ENCODE measurements at places on chromosomes 16 and 17.

DNA sequence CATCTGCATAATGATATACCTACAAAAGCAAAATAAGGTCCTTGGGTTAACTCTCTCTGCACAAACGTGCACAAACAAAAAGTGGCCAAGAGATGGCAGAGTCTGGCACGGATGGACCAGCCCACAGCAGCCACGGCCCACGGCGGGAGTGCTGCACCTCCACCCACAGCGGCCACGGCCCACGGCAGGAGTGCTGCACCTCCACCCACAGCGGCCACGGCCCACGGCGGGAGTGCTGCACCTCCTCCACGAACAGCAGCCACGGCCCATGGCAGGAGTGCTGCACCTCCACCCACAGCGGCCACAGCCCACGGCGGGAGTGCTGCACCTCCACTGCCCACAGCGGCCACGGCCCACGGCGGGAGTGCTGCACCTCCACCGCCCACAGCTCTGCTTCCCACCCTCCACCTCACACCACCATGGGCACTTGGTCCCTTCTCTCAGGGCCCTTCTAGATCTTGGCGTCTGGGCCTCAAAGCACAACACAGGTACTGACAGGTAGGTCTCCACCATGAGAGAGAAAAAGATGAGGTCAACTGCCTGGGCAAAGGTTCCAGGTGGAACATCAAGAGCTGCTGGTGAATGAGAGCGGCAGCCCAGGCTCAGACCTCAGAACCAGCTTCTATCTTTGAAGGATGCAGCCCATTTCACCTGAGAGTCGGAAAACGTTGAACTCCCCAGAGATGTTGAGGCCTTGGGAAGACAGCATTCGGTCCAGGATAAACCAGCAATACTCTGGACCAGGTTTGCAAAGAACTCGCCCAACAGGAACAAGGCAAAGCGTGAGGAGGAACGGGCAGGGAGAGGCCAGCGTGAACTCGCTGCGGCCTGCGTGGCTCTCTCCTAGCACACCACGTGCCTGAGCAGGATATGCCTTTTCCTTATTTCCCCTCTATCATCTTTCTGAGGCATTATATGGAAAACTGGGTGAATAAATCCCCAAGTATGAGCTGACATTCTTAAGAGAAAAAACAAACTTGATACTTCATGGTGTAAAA lies 124.5 kb downstream of the ZNF778 start:
- DNase-seq, result no peak

DNA sequence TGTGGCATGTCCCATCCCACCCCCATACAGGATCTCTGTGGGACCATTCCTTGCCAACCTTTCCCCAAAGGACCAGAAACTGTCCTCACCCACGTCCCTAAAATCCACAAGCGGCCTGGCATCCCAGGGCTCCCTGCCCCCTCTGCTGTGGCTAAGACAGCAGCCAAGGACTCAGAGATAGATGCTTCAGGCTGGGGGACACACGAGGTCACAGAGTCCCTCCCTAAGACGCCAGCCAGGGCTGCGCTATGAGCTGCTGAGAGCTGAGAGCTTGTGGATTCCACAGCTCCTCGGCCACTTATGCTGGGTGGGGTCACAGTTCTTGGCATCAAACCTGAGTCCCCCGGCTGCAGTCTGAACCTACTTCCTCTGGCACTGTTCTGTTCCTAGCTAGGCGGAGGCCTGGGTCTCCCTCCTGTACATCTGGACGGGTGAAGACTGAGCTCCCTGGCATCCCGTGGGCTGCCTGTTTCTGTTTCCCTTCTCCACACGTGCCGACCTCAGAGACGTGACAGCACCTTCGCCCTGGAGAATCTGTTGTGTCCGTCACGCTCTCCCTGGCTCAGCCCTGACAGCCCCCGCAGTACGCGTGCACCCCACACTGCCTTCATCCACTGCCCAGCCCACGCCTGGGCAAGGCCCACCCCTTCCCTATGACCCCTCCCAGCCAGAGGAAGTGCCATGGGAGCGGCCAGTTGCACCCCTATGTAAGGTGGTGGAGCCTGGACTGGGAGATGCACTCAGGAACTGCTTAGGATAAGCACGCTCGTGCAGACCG lies 61.2 kb downstream of the ENGASE start:
- DNase-seq, result no peak

DNA sequence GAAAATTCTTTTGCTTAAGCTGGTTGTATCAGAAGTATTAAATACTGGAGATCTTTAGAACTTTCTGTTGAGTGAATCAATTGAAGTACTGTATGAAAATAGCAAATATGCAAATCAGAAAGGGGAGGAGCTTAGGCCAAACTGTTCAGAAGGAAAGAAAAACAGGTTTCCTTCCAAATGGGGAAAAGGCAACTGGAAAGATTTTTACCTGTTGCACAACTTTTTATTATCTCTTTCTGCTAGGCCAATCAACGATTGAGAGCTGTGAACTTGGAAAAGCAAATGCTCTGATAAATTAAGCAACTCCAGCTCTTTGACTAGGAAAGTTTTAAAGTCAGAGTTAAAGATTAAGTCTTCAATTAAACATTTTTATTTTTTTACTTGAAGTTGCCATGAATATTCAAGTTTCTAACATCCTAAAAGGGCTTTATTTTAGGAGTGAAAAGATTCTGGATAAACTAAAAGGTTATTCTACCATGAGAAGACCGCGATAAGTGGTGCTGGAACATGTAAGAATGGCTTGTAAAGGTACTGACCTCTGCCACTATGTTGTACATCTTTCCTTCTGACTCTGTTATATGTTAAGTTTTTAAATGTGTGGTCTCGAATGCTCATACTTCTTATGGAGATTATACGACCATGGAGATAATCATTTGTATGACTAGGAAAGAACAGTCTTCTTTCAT lies 16.5 kb downstream of the DCUN1D3 start:
- DNase-seq, result no peak

GRCh38 chr17:8126491-8127066 lies 2.7 kb upstream of the HES7 start:
- DNase-seq, result peak; percentile 44

GRCh38 chr16:29926711-29927052 lies 656 bp upstream of the KCTD13 start:
- no peak for DNase-seq

GRCh38 chr17:77708049-77708448 lies 250.5 kb upstream of the TNRC6C start:
- no peak for DNase-seq

DNA sequence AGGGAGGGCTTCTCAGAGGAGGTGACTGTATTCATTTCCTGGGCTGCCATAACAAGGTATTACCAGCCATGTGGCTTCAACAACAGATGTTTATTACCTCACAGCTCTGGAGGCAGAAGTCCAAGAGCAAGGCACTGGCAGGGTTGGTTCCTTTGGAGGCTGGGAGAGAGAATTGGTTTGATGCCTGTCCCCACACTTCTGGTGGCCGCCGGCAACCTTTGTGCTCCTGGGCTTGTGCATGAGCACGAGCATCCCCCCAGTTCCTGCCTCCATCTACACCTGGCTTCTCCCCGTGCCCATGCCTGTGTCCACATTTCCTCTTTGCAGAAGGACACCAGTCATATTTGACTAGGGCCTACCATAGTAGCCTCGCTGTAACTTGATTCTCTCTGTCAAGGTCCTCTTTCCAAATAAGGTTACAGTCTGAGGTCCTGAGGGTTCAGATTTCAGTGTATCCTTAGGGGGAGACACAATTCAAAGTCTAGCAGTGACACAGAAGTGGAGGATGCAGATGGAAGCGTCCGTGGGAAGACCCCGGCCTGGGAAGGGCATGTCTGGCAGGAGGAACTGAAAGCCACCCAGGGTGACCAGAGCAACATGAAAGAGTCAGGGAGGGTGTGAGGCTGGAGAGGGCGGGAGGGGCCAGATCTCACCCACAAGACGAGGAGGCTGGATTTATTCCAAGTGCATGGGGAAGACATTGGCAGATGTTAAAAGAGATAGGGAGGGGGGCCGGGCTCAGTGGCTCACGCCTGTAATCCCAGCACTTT lies 188.2 kb upstream of the HSBP1 start:
- no peak for DNase-seq

DNA sequence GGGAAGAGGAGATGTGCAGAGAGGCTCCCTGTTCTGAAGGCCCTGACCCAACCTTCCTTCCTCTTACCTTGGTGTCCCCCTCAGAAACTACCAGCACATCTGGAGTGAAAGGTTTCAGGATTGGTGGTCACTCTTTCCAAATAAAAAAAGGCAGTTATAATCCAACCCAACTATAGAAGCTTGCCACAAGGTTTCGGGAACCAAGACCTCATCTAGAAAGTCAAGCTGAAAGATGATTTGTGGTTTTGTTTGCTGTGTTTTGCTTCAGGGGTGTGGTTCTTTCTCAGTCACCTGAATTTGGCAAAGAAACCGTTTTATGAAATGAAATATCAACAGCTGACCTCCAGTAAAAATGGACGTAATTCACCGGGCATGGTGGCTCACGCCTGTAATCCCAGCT lies 19.3 kb downstream of the SHMT1 start:
- DNase-seq, result no peak

- no peak for DNase-seq
These were observed 35.1 kb upstream of the IL21R start for GRCh38 chr16:27366687-27367460.

- no peak for DNase-seq
These were observed 10.5 kb downstream of the BRIP1 start for GRCh38 chr17:61852857-61853256.

DNA sequence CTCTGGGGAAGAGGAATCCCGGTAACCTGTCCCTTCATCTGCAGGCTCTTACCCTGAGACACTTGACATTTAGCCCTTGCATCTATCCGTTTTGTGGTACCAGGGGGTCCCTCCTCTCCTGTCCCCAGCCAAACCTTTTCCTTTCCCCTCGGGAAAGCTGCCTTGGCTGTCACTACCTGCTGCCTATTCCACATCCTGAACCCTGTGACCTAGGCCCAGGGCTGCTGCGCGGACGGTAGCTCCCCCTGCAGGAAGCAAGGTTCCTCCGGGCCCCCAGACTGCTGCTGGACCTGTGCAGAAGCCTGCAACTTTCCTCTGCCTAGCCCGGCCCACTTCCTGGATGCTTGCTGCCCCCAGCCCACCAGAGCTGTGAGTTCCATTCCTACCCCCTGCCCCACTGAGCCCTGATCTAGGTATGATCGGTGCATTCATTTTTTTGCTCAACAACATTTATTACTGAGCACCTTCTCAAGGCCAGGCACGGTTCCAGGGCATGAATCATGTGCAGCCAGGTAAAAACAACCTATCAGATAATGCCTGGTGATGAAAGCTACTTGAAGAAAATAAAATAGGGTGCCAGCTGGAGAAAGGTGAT lies 10.5 kb upstream of the ALDOA start:
- DNase-seq, result peak; percentile 49

GRCh38 chr16:9238346-9238745 lies 146.9 kb downstream of the HAPSTR1 start:
- no peak for DNase-seq

- DNase-seq, result no peak
These were observed 32.4 kb upstream of the CDYL2 start for GRCh38 chr16:80836846-80837245.

- no peak for DNase-seq
These were observed 5.6 kb downstream of the SLC25A10 start for GRCh38 chr17:81717766-81718089.

GRCh38 chr16:1218930-1219611 lies 6.0 kb downstream of the TPSG1 start:
- DNase-seq, result no peak

- DNase-seq, result no peak
These were observed at the start of gene KRT27 for GRCh38 chr17:40782450-40782849. Gene KRT27, minus strand, starts transcription at chr17:40782550. Its CDS starts 57 bp downstream, at chr17:40782493.

DNA sequence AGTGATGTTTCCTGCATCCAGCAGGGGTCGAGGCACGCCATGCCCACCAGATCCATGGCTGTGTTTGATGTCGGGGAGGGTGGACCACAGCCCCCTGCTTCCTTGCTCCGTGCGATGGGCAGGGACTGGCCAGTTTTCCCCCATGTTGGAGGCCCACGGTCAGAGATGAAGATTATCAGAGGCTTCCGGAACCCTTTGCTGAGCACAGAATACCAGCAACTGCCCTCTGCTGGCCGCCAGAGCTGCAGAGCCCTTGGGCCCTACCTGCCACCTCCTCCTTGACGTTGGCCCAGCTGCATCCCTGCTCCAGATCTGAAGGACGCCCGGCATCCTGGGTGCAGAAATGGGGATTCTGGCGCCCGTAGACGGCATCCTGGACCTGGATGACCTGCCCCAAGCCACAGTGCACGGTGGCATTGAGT lies 23.7 kb upstream of the BCO1 start:
- no peak for DNase-seq

- no peak for DNase-seq
These were observed 127.5 kb downstream of the SOCS1 start for GRCh38 chr16:11128211-11129141.

DNA sequence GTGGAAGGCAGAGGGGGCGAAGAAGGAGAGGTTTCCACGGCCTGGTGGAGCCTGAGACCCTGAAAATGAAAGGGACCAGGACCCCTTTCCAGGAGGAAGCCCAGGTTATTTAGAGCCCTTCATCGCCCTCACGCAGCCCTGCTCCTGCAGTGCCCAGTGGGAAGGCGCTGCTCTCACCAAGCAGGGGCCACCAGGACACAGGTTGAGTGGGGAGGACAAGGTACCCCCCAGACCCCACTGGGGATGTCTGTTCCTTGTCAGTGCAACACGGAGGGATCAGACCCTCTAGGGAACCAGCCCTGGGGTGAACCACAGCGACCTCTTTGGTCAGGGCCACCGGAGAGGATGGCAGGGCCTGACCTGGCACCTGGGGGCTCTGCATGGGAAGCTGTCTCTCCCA lies 163.9 kb downstream of the C16orf95 start:
- no peak for DNase-seq

DNA sequence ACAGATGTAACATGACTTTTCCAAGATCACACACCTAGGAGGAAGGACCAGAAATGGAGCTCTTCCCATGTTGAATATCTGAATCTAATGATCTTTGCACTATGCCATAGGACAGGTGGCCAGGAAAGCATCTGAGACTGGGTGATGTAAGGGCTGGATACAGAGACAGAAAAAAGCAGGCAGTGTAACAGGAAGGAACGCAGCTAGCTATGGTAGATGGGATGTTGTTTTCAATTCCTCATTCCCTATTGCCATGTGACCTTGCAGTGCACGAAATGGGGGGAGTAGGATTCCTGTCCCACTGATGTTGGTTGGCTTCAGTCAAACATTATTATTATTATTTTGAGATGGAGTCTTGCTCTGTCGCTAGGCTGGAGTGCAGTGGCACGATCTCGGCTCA lies 3.7 kb upstream of the NPIPB15 start:
- no peak for DNase-seq

DNA sequence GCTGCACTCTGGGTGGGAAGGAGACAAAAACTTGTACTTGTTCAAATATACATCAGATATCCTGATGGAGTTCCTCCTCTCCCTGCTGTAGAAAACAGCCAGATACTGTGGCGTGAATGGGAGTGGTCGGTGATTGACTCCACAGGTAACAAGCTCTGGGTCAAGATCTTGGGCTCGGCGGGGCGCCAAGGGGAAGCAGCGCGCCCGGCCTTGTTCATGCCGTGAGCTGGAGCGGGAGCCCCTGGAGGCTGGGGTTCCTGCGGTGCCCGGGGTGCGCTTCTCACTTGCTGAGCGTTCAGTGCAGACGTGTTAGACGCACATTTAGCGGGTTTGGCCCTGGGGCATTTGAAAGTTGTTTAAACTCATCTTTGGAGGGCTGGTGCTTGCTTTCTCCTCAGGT lies 44.4 kb downstream of the BANP start:
- DNase-seq, result no peak

- DNase-seq, result no peak
These were observed 1.4 kb downstream of the CCDC43 start for GRCh38 chr17:44688200-44688599.

All from CD4-positive, alpha-beta memory T cell (primary cell).